ENCODE measurements at places on chromosomes 3 and 15. TPM values are rescaled to one million over a fixed set of nuclear protein-coding genes. Genes with fewer than 3 reads are reported as not detected.

ANKDD1A gene
- 14.4 TPM for total RNA-seq

DLEC1 gene
- total RNA-seq, result 0.10 TPM

- DNase-seq, result peak; percentile 7
Observed at GRCh38 chr15:27902680-27903385, 196.3 kb downstream of the OCA2 start.

DNA sequence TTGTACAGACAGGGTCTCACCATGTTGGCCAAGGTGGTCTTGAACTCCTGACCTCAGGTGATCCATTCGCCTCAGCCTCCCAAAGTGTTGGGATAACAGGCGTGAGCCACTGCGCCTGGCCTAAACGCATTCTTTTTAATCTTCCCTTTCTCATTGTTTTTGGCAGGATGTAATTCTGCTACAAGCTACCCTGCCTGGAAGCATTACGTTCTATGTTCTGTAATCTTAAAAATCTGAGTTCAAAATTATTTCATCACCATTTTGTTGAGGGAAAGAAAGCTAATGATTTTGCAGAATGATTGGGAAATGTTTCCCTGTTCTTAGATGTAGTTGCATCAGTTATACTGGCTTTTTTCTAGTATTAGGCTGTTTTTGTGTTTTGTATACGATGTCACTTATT, 71.5 kb downstream of the RGMA start:
- DNase-seq, result no peak

Measured in tongue (tissue), 3 donors.